ENCODE measurements at places on chromosomes 2 and 18.

DNA sequence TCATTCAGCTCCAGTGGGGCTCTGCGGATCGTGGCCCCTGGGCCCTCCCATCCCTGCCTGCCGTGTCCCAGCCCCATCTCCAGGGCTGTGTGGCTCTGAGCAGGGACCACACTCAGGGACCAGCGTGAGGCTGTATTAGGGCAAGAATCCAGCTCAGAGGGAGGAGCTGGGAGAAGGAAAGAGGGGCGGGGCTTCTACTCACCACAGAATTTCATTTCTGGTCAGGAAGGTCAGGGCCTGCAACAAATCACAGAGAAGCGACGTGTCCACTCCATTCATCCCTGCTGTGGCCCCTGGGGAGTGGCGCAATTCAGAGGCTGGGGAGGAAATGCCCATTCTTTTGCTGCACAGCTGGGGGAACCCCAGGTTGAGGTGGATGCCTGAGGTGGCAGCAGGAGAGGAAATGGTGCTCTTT lies 828 bp downstream of the CIB4 start:
- no peak for DNase-seq
- H3K27ac ChIP-seq: no peak overlapping the region
- H3K27me3 ChIP-seq: peaks cover 2% of the 10 kb centered on the region
- no peaks in the 10 kb centered on the region for H3K4me1 ChIP-seq
- H3K36me3 ChIP-seq: no peaks in the 10 kb centered on the region

- H3K4me1 ChIP-seq: no peaks in the 10 kb centered on the region
- no peak overlapping the region for H3K4me3 ChIP-seq
- no peak overlapping the region for H3K27ac ChIP-seq
- no peak for DNase-seq
- H3K27me3 ChIP-seq: no peaks in the 10 kb centered on the region
Measured at GRCh38 chr2:229660951-229661350, 53.4 kb downstream of the DNER start.

- DNase-seq: no peak
- no peak overlapping the region for H3K4me3 ChIP-seq
- no peaks in the 10 kb centered on the region for H3K36me3 ChIP-seq
Measured at GRCh38 chr2:219701847-219702634, 74.6 kb downstream of the SLC4A3 start.

- H3K36me3 ChIP-seq: no peaks in the 10 kb centered on the region
- H3K4me3 ChIP-seq: no peak overlapping the region
- no peaks in the 10 kb centered on the region for H3K27me3 ChIP-seq
- no peaks in the 10 kb centered on the region for H3K4me1 ChIP-seq
- no peak for DNase-seq
Measured at GRCh38 chr2:231743376-231744116, 35.2 kb downstream of the PTMA start.

Measured in effector memory CD4-positive, alpha-beta T cell (primary cell).